ENCODE measurements at places on chromosomes 2 and 18.
A peak's percentile ranks its signal among the peaks of the same experiment; 100 is the strongest.

GRCh38 chr2:100417711-100418124, 250 bp upstream of the CHST10 start:
- DNase-seq, result no peak

GRCh38 chr18:46416706-46417638, 240.0 kb downstream of the LOXHD1 start:
- no peak for DNase-seq

- DNase-seq, result no peak
These were observed 216.3 kb upstream of the ITGA4 start for GRCh38 chr2:181240844-181241243.

DNA sequence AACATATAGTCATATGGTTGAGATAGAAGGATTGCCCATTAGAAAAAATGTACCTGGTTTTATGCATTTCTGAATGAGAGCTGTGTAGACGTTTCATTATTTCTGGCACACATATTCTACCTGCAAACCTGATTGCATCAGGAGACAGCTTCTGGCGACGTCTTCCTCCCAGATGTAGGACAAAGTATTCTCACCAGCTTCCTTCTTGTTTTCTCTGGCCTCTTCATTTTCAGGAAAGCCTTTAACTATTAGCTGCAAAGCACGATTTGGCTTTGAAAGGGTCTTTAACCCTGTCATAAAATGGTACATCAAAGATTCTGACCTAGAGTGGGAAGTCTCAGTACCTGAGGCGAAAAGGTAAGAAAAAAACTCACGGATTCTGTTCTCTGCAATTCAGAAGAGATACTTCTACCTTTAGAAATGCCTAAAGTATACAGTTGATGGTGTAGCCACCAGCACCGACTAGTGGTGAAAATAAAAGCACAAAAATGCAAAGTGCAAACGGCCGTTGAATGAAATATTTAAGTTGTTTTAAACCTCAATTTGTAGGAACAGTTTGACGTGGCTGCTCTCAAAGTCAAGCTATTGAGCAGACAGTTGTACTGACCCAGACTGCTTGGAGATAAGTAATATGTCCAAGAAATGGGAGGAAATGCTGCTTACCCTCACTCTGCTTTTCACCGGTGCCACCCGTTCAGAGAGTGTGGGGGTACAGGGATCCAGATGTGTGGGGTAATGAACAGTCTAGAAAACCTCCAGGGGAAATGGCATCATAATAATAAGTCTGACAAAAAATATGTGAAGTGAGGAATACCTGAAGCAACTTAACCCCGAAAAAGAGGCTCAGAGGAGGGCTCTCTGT, 20.2 kb downstream of the IL18RAP start:
- peak; percentile 15 for DNase-seq

DNA sequence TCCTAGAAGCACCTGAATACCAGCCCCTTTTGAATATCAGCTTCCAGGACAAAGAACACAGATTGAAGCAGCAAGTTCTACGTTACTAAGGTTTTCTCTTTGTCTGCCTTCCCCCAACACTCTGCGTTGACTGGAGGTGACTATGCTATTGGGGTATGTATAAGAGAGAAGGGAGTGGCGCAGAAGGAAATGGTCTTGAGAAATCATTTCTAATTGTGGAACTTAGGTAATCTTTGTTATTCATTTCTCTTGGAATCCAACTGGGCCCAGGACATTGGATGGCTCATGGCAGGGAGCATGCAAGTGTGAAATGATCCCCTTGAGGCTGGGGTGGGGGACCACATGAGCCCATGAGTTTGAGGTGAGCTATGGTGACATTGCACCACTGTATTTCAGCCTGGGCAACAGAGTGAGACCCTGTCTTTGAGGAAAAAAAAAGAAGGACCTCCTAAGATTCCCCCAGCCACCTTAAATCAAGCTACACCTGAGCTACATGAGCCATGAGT, 29.7 kb downstream of the XDH start:
- no peak for DNase-seq

DNA sequence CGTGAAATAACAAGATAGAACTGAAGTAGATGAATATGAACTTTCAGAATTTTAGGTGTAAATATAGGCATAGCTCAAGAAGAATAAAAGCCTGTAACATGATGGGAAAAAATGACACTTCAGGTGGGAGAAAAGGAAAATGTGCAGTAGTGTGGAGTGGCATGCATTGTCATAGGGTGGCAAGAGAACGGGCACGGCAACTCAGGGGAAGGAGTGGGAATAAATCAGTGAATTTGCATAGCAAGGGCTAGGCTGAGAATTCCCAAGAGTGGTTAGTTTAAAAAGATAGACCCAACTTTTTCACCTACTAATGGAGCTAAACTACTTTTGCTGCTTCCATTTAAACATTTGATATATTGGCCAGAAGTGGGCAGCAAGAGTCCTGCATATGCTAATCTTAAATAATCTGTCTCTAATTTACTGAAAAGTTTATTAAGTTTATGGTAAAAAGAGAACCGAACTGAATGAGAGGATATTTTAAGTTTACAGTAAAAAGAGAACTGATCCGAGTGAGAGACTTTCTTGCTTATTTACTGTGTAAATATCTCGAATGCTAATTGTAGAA, 228.1 kb downstream of the CTNNA2 start:
- DNase-seq, result no peak

GRCh38 chr2:72924353-72925240, 7.3 kb downstream of the EMX1 start:
- DNase-seq, result no peak

DNA sequence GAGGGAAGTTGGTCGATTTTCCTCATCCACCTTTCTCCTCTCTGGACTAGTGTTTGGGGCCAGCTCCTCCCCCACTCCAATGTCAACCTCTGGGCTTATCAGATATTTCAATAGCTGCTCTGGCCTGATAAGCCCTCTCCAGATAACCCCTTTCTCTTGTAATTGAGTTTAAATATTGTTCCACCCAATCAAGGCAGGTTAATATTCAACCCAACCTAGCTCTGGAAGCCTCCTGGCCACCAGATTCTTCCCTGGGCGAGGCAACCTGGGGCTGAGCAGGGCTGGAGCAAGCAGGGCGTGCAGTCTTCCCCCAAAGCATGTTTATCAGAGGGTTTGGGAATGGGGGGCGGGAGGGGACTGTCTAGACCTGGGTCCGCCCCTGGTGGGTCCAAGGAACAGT, 73.8 kb downstream of the TFCP2L1 start:
- DNase-seq, result no peak

GRCh38 chr2:8532438-8532837, 149.4 kb upstream of the ID2 start:
- no peak for DNase-seq

DNA sequence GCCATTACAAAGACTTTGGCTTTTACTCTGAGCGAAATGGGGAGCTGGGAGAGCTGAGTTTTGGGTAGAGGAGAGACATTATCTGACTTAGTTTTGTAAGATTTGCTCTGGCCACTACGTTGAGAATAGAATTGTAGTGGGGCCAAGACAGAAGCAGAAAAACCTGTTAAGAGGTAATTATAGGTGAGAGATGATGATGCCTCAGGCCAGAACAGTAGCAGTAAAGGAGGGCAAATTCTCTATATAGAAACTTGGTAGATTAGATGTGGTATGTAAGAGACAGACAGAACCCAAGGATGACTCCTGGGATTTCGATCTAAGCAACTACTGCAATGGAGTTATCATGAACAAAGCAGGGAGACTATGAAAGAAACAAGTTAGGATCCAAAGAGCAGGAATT, 17.4 kb upstream of the CREB1 start:
- no peak for DNase-seq

DNA sequence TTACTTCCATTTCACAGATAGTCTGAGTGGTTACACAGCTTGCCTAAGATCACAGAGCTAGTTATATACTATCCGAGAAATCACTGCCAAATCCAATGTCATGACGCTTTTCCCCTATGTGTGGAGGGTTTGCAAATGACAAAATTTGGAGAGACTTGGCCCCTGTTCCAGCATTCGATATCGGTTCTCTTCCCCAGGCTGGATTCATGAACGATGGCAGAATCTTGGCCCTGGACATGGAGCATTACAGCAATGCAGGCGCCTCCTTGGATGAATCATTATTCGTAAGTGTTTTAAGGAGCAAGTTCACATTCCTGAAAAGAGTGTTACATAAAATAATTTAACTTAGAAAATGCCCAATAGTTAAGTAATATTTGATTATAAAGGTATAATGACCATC, 55.1 kb downstream of the AOX1 start:
- DNase-seq, result no peak

DNA sequence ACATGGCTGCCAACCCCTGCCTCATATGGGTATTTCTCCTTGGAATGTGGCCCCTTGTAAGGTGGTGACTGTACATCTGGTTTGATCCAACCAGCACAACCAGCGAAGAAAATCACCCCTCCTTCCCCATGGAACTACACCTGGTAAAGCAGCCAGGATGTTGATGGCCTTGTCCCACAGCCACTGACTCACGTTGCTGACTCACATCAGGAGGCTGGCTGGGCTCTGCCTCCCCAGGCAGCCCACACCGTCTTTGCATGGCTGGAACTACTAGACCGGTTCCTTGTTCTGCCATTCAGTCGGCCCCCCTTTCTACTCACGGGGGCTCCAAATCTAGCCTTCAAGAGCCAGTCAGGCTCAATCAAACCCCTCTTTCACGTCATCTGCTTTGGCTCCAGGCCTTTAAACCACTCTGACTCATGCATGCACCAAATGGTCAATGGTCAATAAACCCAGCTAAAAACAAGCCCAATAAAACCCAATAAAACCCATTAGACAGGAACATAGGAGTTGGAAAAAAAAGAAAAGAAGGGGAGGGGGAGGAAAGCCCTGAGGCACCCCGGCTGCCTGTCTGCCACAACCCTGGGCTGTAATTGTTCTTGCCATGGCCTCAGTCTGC, 114.8 kb downstream of the PLB1 start:
- no peak for DNase-seq

GRCh38 chr2:63861220-63861822, 19.6 kb downstream of the UGP2 start:
- peak; percentile 42 for DNase-seq

- DNase-seq, result no peak
These were observed 371.1 kb upstream of the NRP2 start for GRCh38 chr2:205311201-205311600.

DNA sequence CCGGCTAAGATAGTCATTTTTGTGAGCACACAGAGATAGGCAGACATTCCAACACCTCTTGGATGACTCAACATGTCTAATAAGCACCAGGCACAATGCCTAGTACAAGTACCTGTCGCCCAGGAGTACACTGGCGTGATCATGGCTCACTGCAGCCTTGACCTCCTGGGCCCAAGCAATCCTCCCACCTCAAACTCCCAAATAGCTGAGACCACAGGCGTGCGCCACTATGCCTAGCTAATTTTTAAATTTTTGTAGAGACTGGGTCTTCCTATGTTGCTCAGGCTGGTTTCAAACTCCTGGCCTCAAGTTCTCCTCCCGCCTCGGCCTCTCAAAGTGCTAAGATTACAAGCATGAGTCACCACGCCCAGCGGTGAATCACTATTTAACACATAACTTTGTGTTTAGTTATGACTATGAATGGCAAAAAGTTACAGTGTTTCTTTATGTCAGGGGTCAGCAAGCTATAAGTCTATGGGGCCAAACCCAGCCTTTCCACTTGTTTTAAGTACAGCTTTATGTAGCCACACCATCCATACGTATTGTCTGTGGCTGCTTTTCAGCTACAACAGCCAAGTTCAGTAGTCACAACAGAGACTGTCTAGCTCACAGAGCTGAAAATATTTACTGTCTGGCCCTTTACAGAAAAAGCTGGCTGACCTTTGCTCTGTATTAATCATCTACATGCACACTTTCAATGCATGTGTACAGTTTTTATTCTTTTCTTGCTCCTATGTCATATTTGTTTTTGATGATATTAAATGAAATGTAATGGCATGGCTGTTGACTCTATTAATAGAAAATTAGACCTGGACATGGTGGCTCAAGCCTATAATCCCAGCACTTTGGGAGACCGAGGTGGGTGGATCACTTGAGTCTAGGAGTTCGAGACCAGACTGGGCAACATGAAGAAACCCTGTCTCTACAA, 18.7 kb downstream of the ORC2 start:
- no peak for DNase-seq

- no peak for DNase-seq
These were observed 159.9 kb downstream of the LAMA3 start for GRCh38 chr18:23849141-23849540.

- DNase-seq, result no peak
These were observed 114.2 kb downstream of the ZNF521 start for GRCh38 chr18:25237571-25238267.

DNA sequence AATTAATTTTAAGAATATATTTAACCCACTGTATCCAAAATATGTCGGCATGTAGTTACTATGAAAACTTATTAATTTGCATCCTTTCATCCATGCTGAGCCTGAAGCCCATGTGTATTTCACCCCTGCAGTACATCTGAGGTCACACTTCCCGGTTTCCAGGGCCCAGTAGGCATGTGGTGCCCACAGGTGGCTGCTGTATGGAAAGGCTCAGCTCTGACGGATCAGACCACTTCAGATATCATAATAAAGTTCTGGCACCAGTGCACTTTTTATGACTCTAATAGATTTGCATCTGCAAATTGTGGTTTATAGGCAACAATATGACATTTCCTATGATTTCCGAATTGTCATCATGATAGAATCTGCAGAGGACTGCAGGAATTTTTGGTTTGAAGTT, 22.5 kb downstream of the SH3RF3 start:
- no peak for DNase-seq

DNA sequence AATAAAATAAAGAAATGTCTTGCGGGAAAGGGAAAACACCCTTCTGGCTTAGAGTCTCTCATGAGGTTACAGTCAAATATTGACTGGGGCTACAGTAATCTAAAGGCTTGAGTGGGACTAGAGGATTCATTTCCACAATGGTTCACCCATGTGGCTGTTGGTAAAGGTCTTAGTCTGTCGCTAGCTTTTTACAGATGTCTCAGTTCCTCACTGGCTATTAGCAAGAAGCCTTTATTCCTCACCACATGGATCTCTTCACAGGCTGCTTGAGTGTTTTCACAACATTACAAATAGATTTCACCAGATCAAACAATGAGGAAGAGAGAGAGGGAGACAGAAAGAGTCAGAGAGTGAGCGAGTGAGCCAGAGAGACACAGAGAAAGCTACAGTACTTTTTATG, 8.3 kb upstream of the ZC3H15 start:
- no peak for DNase-seq

DNA sequence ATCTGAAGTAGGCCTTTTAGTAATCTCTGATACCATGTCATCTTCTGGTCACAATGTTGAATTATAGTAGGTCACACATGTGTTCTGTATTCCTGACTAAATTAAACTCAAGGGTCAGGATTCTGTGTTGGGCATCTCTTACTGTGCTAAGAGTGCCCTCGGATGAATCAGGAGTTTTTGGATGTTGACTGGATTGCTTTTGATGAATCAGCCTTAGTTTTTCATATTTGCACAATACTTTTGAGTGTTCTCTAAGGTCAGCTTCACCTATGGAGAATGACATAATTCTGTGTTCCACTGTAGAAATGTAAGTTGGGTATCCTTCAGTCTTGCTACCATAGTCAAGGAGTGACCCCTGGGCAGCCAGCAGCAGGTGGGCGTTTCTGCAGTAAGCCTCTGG, 190.1 kb downstream of the PTPRM start:
- no peak for DNase-seq

- no peak for DNase-seq
These were observed 269.4 kb downstream of the LOXHD1 start for GRCh38 chr18:46387441-46388131.

- no peak for DNase-seq
These were observed 39.6 kb downstream of the METTL4 start for GRCh38 chr18:2531751-2532150.
